ENCODE measurements at places on chromosomes 7 and 10. TPM values are rescaled to one million over a fixed set of nuclear protein-coding genes. Genes with fewer than 3 reads are reported as not detected.

DNA sequence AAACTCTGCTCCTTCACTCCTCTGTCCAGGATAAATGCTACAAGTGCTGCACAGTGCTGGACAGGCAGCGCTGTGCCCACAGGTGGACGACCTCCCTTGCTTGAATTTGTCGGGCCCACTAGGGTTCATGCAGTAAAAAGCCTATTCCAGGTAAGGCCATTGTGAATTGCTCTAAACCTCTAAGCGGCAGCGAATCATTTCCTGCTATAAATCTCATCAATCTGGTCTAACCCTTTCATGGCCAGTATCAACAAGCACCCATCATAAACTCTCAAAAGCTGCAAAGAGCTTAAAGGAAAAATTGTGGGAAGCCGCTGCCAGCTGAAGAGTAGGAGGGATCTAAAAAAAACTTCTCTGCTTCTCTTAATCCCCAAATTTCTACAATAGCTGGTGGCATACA, 134.2 kb downstream of the SLC25A13 start:
- DNase-seq, result no peak

The DYDC1 gene
- total RNA-seq, result not detected

DNA sequence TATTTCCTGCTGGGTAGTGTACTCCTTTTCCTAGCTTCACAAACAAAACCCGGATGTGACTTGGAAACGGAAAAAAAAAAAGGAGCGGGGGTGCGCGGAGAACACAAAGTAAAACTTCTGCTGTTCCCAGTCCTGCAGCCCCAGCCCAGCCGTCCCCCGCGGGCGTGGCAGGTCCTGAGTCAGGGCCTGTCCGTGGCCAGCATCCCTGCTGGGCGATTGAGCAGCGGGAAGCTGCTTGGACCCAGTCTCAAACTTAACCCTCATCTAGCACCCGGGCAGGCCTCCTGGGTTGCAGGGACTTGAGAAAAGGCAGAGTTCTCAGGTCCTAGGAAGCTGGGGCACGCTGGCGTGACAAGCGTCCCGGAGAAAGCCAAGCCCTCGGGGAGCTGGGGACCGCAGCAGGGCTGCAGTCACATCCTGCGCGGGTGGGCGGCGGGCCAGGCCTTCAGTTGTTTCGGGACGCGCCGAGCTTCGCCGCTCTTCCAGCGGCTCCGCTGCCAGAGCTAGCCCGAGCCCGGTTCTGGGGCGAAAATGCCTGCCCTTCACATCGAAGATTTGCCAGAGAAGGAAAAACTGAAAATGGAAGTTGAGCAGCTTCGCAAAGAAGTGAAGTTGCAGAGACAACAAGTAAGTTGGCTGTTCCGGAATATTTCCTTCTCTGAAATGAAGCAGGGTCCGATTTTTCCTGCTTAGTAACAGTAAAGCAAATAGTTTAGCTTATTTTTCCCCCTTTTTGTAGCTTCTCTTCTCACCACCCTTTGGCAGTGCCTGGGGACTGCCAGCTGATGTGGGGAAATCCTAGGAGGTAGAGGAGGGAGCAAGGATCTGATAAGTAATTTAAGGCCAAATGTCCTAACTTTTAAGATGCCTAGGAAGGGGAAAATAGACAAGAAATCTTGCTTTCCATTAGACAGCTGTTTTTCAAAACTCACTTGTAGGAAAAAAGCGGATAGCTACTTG, at the start of gene GNG11:
TSS of gene GNG11 (plus strand) at position 129 of the 960 bp plus-strand sequence. CDS start at position 532, 403 bp downstream.
- DNase-seq, result peak; percentile 90

DNA sequence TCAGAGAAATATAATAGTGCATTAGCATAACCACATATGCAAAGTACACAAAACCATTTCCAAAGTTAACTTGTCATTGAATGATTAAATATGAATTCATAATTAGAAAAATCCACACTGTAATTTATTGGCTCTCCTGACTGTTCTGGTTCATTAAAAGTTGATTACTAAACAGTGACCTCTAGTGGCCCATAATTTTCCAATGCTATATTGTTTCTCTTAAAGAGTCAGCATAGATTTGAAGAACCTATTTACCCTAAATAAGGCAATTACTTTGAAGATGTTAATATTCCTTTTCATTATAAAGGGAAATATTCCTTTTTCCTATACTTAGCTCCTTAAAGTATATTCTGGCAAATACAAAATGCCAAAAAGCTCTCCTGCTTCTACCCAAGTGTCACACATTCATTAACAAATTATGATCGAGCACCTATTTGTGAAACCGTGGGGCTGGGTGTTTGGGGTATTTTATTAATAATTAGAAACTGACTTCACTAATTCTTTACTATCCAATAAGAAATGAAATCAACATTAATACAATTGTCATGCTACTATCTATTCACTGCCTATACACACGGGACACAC, 86.2 kb downstream of the HIBADH start:
- no peak for DNase-seq

DNA sequence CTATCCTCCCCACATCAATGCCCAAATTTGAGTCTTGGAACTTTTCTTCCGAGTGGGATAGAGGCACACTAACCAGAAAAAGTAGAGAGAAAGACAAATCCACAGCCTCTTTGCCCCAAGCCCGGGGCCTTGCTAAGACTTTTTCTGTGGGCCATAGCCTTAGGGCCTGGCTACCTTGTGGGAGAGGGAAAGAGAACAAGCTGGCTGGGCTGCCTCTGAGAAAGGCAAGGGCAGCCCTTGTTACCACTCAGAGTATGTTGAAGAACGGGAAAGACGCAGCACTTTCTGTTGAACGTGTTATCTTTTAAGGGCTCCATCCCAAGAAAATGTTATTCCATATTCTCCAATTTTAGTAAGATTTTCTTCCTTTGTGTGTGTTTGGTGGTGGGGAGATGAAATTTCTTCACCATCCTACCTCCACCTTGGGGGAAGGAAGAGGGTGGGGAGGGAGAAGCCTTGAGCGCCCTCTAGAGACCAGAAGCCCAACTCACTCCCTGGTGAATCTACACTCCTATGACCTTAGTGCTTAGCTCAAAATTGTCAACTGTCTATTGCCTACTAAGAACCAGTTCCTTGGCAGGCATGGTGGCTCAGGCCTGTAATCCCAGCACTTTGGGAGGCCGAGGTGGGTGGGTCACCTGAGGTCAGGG, 3.9 kb upstream of the NRF1 start:
- DNase-seq, result no peak

DNA sequence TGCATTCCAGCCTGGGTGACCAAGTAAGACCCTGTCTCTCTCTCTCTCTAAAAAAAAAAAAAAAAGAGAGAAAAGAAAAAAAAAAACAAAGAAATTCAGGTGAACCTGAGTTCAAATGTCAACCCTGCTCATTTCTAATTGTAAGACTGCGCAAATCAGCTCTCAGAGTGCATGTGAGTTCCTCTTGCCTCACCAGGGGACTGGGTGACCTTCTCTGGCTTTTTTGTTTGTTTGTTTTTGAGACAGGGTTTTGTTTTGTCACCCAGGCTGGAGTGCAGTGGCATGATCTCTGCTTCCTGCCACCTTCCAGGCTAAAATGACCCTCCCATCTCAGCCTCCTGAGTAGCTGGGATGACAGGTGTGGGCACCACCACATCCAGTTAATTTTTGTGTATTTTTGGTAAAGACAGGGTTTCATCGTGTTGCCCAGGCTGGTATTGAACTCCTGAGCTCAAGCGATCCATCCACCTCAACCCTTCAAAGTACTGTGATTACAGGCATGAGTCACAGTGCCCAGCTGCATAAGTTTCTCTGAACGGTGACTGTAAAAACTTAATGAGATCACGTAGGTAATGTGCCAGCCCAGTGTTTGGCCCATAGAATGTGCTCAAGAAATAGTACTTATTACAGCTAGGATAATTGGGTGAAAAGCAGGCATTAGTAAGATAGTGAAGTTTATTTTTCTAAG, 45.3 kb upstream of the BAMBI start:
- no peak for DNase-seq

DNA sequence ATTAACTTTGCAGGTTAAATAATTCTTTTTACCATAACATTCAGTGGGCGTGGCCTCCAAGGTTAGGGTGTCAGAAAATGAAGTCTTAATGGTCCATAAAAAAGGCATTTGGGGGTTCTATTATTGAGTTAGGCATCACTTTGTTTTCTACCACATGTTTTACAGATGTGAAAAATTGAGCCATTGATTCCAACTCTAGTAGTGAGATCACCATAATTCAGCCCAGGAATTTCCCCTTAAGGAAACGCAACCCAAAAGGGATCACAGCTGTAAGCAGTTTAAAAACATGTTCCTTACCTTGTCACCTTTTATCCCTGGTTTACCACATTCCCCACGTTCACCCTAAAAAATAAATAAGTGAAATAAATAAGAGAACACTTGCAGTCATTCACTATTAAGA, 24.9 kb downstream of the COL28A1 start:
- DNase-seq, result no peak

The CALHM1 gene
- total RNA-seq, result not detected

The PPRC1 gene
- 29.5 TPM for total RNA-seq

- no peak for DNase-seq
Observed at GRCh38 chr7:101133621-101134398, 6.9 kb downstream of the SERPINE1 start.

- DNase-seq, result no peak
Observed at GRCh38 chr10:79111427-79111826, 42.7 kb downstream of the ZMIZ1 start.

The KIAA1549 gene
- total RNA-seq, result 1.5 TPM

- DNase-seq, result no peak
Observed at GRCh38 chr7:141313896-141314295, 237.3 kb upstream of the AGK start.

The LAMB4 gene
- 0.16 TPM for total RNA-seq

DNA sequence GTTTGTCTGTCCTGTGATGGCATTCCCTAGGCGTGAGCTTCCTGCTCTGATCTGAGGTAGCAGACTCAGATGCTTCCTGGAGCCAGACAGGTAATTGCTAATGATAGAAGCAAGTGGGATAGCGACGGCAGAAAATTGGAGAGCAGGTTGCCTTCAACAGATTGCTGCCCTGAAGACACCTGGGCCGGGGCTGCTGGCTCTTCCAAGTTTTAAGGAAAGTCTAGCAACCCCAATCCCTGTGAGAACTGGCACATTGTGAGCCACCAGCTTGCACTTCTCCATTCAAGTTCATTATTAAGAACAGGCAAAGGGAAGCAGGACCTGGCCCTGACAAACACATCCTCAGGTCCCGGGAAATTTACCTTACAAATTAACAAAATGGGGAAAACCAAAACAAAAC, 50.8 kb downstream of the ITPRID1 start:
- no peak for DNase-seq

GRCh38 chr7:74658178-74659004, 873 bp downstream of the GTF2I start:
- DNase-seq, result peak; percentile 95

DNA sequence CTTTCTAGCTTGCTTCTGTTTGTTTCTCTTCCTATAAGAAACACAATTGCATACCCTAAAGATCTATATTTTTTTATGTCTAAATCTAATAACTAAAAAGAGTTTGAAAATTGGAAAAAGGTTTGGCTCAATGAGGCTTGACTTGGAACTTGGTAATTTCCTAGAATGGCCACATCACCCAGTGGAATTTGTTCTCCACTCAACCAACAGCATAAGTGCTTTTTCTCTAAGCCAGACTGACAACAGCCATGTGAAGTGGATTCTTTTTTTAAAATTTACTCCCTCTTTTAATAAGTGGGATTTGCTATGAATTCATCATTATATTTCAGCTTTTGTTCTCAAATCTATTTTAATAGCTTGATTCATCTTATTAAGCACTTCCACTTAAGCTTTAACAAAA, 33.8 kb downstream of the GBF1 start:
- DNase-seq, result no peak

The C1QL3 gene
- not detected for total RNA-seq

DNA sequence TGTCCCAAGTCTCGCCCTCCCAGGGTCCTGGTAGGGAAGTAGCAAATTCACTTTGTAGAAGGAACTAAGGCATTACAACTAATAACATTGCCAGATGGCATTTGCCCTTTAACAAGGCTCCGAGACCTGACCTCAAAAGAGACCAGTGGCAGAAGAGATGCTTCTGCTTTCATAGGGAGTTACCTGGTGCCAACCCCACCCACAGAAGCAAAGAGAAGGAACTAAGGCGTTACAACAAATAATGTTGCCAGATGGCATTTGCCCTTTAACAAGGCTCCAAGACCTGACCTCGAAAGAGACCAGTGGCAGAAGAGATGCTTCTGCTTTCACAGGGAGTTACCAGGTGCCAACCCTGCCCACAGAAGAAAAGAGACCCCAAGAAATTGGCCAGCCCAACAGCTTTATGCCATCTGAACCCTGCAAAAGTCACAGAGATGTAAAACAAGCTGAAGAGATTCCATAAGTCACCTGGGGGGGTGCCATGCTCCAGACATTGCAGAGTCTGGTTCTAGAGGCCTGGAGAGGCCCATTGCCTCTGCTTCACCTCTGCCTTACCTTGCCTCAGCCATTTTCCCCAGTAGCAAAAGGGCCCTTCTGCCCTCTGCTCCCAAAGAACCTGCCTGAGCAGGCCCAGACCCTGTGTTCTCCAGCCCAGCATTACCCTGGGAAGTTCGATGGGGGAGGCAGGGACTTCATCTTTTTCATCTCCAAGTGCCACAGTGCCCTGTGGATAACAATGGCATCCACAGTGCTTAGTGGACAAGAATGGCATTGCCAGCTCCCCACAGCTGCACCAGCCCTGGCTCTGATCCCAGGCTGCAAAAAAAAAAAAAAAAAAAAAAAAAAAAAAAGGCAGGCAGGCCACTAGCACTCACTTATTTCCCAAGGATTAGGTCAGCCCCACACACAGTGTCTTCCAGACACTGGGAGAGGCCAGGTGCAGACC, 179.5 kb upstream of the PLXNA4 start:
- no peak for DNase-seq

GRCh38 chr7:135409845-135410542, 99.9 kb downstream of the CNOT4 start:
- no peak for DNase-seq

DNA sequence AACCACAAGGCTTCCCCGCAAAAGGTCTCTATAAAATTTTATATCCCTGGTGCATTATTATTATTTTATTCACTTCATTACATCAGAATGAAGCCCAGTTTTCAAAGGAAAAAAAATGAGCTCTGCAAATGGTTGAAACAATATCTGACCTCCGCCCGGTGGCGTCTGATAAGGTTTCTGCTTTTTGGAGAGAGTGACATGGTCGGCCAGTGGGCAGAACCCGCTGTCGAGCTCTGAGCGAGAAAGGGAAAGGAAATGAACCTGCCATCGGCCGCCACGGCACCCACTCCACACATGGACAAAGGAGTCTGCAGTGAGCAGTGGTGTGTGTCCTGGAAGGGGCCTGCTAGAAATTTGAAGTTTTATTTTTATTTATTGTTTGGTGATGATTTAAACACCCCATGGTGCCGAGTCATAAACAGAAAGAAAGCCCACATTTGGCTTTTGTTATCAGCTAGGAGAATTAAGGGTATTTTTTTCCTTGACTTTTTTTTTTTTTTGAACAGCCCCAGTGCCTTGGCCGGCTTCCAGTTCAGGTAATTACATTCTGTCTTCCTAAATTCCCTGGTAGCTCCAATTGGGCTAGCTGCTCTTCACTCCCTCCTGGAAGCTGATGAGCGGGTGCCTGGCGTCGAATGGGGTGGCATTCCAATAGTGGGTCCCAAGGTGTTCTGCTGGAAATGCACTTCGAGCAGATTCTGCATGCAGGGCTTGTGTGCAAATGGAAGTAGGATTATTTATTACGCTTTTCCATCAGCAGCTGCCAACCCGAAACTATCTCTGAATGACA, 149.4 kb upstream of the MKI67 start:
- DNase-seq, result no peak

Data from left cardiac atrium (tissue), 4 donors.